ENCODE measurements at places on chromosomes 5 and 9.

DNA sequence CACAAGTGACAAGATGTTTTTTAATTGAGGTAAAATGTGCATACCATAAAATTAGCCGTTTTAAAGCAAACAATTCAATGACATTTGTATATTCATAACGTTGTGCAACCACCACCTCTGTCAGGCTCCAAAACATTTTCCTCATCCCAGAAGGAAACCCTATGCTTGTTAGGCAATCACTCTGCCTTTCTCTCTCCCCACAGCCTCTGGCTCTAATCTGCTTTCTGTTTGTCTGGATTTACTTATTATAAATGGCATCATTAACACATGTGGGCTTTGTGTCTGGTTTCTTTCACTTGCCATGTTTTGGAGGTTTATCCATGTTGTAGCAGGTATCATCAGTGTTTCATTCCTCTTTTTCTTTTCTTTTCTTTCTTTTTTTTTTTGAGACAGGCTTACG lies 1.4 kb upstream of the N4BP3 start:
- DNase-seq, result no peak

GRCh38 chr9:133864011-133864410 lies 125.9 kb upstream of the SARDH start:
- no peak for DNase-seq

DNA sequence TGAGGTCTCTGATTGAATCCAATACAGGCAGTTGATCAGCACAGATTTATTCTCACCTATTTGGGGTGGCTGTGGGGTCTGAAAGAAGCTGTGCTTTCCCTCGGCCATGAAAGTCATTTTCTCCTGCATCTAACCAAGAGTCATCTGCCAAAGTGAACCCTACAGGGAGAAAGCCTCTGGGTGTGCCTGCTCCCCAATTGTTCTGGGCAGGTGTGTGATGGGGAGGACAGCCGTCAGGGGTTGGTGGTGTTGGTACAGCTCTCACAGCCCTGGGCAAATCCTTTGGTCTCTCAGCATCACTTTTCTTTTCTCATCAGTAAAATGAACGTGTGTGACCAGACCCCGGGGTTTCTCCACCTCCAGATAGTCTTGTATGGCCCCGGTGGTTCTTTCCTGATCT lies 2.5 kb downstream of the PHF2 start:
- no peak for DNase-seq

GRCh38 chr5:14884062-14884612 lies 12.6 kb upstream of the ANKH start:
- DNase-seq, result no peak

GRCh38 chr9:76980566-76980965 lies 38.9 kb upstream of the FOXB2 start:
- no peak for DNase-seq

- DNase-seq, result no peak
These were observed 564.0 kb upstream of the BRINP1 start for GRCh38 chr9:119933191-119933590.

DNA sequence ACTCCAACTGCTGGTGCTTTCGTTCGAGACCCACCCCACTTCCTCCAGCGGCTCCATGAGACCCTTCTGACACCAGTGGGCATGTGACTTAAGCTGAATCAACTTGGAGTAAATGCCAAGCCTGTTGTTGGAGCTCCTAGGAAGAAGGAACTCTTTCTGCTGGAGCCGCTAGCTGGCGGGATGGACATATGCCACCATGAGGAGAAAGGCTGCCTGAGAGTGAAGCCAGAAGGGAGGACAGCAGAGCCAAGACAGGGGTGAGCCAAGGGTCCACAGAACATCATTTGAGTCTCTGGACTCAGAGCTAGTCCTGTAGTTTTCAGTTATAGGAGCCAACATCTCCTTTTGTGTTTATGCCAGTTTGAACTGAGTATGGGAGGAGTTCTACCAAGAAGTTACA lies 35.9 kb downstream of the ANXA6 start:
- no peak for DNase-seq
